ENCODE measurements at places on chromosomes 1 and 21.

GRCh38 chr1:9289090-9289534, 3.6 kb upstream of the SPSB1 start:
- peak; percentile 65 for DNase-seq

- DNase-seq = no peak
Measured at GRCh38 chr1:88961647-88962275, 30.7 kb downstream of the KYAT3 start.

- no peak for DNase-seq
Measured at GRCh38 chr1:202244841-202245261, 51.3 kb downstream of the LGR6 start.

DNA sequence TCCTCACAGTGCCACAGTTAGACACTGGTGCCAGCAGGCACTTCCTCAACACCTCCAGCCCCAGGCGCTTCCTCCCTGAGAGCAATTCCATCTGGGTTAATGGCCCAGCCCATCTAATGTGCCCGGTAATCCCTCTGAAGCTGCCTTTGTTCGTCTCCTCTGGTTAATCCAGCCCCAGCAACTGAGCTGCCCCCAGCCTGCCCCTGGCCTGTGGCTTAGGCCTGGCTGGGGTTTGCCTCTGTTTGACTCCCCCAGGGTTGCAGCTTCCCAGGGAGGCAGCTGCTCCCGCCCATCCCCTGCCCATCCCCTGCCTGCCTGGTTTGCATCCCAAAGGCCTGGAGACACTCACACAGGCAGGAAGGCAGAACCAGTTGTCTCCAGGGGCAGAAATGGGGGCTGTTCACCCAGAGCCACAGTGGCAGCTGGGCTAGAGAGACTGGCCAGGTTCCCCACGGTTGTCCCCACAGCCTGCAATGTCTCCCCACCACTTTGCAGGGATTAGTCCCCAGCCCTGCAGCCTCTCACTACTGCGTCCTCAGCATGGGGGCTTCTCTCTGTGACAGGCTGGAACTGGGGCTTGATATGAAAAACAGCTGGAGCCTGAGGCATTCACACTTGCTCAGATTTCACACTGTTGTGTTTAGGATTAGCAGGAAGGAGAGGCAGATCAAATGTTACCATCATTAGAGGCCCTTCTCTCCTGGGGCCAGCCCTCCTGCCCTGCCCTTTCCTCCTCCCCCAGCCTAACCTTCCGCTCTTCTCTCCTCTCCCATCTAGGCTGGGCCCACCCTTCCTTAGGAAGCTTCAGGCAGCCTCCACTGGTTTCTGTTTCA, 120.2 kb downstream of the TLR5 start:
- DNase-seq = no peak

DNA sequence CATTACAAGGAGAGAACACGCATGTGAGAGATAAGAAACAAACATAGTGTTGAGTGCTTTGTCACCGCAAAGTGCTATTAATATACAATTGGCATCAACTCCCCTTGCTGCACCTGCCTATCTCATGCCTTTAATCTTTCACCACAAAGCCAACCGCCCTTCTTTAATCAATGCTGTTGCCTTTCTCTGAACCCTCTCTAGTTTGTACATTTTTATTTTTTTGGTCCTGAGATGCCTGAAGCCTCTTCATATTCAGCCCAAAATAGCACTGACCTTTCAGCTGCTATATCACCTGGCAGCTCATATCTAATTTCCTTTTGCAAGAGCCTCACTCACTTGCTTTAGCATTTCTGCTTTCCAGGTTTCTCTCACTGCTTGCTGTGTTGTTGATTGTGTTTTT, 504.7 kb downstream of the NUF2 start:
- DNase-seq = no peak

- DNase-seq = no peak
Measured at GRCh38 chr1:13817906-13818305, 117.9 kb downstream of the PRDM2 start.

GRCh38 chr21:32717851-32718316, 9.9 kb downstream of the SYNJ1 start:
- DNase-seq = no peak

DNA sequence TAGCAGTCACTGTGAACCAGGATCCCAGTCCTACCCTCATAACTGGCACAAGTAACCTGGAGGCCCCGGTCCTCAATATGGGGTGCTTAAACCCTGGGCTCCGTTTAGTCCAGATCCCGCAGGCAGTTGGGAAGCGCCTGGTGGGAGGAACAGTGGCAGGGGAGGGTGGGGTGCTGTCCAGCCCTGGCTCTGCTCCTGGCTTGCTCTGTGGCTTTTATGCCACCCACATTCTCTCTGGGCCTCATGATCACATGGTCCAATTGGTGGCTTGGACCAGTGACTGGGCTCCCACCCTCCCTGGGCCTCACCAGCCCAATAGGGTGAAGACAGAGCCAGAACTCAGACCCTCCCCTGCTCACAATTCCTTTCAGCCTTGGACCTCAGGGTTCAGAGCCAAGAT, 2.9 kb downstream of the CD164L2 start:
- DNase-seq = no peak

DNA sequence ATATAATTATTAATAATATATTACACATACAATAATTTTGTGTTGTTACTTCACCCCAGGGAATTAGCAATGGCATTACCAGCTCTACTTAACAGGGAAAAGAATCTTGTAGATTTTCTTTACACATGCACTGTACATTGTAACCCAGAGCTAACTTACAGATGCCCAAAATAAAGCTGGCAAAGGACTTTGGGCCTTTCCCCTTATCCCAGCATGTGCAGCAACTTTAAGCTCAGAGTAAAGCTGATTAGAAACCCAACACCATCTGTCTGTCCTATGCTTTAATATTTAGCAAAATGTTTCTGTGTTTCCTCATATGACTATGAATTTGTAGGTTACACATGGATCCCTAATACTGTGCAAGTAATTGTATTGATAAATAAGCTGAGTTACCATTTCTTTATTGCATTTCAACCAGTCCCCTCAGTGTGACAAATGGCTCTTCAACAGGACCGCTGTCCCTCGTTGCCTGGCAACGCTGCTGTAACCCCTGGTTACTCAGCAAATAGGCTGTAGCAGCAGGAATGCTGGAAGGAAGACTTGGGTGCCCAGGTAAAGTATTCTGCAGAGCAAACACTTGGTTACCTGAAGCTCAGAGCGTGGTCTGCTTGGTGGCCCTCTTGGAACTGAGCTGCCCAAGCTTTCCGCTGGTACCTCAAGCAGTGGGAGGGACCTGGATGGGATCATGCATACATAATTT, at the start of gene USH2A:
USH2A (minus strand) TSS at position 628 of the 700 bp plus-strand sequence. CDS start 1,112 bp downstream, outside the sequence.
- DNase-seq = no peak

DNA sequence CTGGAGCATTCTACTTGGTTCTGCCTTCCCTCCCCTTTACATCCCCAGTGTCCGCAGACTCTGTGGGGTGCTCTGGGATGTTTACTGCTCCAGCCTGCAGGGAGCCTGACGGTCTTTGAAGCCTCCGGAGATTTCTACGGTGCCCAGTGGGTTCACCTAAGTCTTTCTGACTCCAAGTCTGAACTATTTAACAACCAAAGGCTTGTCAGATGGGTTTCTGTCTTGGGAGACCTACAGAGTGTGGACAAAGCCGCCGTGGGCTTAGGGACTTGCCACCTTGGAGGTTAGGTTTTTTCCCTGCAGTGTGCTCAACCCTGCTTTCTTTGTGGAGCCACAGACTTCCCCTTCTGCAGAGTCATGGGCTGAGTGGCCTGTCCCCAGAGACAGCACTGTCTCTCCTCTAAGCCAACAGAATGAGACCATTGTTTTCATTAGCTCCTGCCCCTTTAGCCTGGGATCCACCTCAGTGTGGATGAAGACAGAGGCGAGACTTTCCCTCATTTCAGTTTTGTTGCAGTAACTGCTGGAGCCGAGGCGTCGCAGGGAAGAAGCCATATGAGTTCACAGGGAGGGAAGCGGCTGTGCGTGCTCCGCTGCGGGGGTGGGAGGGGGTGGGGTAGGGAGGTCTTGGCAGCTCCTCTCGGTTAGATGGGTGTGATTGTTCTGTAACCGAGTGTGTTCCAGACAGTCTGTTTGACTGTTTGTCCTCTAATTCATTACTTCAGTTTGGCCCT, 120.7 kb downstream of the CNIH3 start:
- no peak for DNase-seq

- DNase-seq = no peak
Measured at GRCh38 chr1:54819733-54820132, 18.6 kb upstream of the TTC22 start.

GRCh38 chr1:14390816-14391215, 207.7 kb upstream of the KAZN start:
- no peak for DNase-seq

- peak; percentile 54 for DNase-seq
Measured at GRCh38 chr1:172394141-172394751, 26.2 kb upstream of the C1orf105 start.

GRCh38 chr1:233939451-233939850, 35.0 kb downstream of the SLC35F3 start:
- no peak for DNase-seq

- DNase-seq = no peak
Measured at GRCh38 chr1:32659581-32659980, 8.6 kb downstream of the RBBP4 start.

GRCh38 chr1:101102426-101103156, 77.0 kb upstream of the DPH5 start:
- no peak for DNase-seq

DNA sequence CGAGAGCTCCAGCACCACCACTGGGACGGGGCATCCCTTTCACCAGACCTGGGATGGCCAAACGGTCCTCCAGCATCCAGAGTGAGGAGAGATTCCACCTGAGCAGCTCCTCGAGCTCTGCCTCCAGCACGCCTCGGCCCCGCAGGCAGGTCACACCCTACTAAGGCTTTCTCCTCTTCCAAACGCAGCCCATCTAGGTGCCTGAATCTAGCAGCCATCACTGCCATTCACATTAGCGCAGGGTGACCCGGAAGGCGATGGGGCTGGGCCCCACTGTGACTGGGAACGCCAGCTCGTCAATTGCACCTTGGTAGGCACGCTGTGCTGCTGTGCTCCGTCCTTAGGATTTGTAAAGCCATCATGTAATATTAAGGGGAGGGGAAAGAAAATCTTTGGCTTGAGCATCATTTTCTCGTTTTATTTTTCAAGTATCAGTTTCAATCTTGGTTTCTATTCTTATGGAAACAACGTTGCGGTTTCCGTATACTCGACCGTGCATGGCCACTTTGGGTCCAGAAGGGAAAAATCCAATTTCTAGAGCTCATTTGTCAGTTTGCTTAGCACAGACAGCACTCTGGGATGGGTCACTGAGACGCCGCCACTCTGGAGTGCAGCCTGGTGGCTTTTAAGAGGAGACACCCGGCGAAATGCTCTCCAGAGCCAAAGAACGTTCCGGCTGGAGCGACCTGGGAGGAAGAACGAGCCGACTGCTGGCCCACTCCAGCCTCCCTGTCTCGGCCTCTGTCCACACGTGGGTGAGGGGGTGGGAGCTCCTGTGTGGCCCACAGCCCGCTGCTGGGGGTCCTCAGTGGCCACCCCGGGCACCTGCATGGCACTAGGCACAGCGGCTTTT, 173.6 kb downstream of the PRDM16 start:
- DNase-seq = no peak

- no peak for DNase-seq
Measured at GRCh38 chr1:156807627-156808026, 9.0 kb downstream of the SH2D2A start.

- no peak for DNase-seq
Measured at GRCh38 chr1:225699336-225699735, 46.4 kb upstream of the ENAH start.

DNA sequence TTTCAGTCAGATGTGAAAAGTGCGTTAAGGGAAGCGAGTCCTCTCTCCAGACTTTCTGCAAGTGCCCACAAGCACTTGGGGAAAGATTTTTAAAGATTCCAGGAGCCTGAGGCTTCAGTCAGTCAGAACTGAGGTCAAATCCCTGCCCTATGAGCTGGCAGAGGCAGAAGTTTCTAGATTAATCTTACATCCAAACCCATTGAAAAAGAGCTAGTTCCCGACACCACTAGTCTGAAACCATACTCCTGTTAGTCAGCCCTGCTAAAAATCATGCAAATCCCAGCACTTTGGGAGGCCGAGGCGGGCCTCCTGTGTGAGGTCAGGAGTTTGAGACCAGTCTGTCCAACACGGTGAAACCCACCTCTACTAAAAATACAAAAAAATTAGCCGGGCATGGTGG, 21.0 kb downstream of the RSPH1 start:
- no peak for DNase-seq

GRCh38 chr21:44490405-44490804, 35.1 kb downstream of the LRRC3 start:
- DNase-seq = no peak

- DNase-seq = no peak
Measured at GRCh38 chr1:167542109-167543032, 11.2 kb downstream of the CREG1 start.

Data from stimulated activated CD8-positive, alpha-beta memory T cell treated with anti-CD3 and anti-CD28 coated beads, Interleukin-15, amount 100 ng/mL, for 48 hours (primary cell).